ENCODE measurements at places on chromosomes 12 and 14. TPM values are rescaled to one million over a fixed set of nuclear protein-coding genes. Genes with fewer than 3 reads are reported as not detected.

Gene CD69
- 0.98 TPM for total RNA-seq

GRCh38 chr14:99286761-99287160 is 14.8 kb upstream of the BCL11B start:
- DNase-seq = no peak

GRCh38 chr12:38898001-38898684 is 7.2 kb downstream of the CPNE8 start:
- DNase-seq = no peak

GRCh38 chr14:27917896-27918295 is 848.7 kb upstream of the FOXG1 start:
- no peak for DNase-seq

GRCh38 chr14:73725116-73726024 is 11.2 kb upstream of the PNMA1 start:
- DNase-seq = no peak

DNA sequence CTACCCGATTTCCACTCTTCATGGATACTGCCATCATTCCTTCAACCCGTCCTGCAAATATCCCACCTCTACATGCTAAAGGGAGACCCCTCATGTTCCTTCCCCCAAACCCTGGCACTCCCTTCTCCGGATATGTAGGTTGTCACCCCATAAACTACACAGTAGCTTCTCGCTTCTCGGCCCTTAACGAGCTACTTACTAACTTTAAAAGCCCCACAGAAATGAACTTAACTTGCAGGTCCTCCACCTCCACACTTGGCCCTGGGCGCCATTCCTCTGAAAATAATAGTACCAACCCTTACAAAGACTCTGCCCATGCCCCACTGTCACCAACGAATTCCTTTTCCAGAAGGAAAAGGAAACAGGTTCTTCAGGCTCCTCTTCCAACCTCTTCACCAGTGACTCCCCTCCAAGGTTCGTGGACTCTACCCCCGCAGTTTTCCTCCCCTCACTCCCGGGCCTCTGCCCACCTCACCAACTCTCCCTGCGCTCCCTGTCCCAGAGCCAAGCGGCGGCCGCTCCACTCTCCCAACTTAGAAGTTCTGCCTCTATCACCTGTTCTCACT is 1.2 kb downstream of the SPPL3 start:
- DNase-seq = no peak

Measured in Panc1 (cell line).